Glomerular endothelial cell (primary cell): ENCODE measurements at places on chromosomes 4 and X. TPM values are rescaled to one million over a fixed set of nuclear protein-coding genes. Genes with fewer than 3 reads are reported as not detected.

NAT8L gene
- total RNA-seq, result 0.05 TPM in 1 of 2 replicates, not detected in the other

OPRPN gene
- not detected in 2 replicates for total RNA-seq

SLC10A6 gene
- not detected in 2 replicates for total RNA-seq

PRICKLE3 gene
- total RNA-seq, result 8.1 and 15.6 TPM in 2 replicates
